Epithelial cell of proximal tubule (primary cell): ENCODE measurements at places on chromosomes 7 and 10. TPM values are rescaled to one million over a fixed set of nuclear protein-coding genes. Genes with fewer than 3 reads are reported as not detected.

The TSPAN13 gene
- 21.7 and 25.8 TPM in 2 replicates for total RNA-seq

The HOXA2 gene
- 0.69 and 2.0 TPM in 2 replicates for total RNA-seq

The PRLHR gene
- total RNA-seq, result not detected in 2 replicates

The RPEL1 gene
- total RNA-seq, result 0.06 and 0.07 TPM in 2 replicates

The BAIAP2L1 gene
- 25.3 and 46.8 TPM in 2 replicates for total RNA-seq
